ENCODE measurements at places on chromosomes 1 and 21. TPM values are rescaled to one million over a fixed set of nuclear protein-coding genes. Genes with fewer than 3 reads are reported as not detected.

DNA sequence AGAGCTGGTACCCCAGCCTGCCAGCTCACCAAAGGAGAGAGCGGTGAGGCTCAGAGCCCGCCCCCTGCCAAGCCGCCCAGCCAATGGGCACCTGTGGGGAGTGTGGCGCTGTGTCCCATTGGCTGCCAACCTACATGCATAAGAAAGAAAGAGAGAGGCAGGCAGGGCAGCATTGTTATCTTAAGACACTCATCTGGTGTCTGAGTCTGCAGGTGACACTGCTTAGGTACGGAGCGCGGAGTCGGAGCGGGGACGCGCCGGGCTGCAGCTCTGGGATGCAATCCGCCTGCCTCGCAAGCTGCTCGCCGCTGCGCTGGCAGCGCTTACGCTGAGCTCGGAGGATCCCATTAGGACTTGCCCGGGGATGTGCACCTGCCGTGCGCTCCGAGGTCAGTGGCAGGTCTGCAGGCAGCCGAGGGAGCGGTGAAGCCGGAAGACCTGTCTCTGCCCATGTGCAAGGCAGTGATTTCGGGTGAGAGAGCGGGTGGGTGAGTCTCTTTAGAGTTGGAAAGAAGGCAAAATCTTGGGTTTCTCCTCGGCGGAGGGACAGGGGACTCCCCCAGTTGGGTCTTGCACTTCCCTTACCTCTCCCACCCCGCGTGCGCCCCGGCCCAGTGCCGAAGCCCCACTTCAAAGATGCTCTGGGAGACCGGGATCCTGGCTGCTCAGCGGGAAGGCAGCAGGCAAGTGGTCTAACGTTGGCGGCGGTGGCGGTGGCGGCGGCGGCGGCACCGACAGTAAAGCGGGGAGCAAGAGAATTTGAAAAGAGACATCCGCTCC lies at the start of gene BRINP2:
TSS of gene BRINP2 (plus strand) at position 203 of the 780 bp plus-strand sequence. CDS start 58,919 bp downstream, outside the sequence.
- DNase-seq: peak; percentile 83
- no peaks in the 10 kb centered on the region for H3K36me3 ChIP-seq
- peak within 1 kb of the TSS; percentile 18 for H3K4me3 ChIP-seq
- H3K27ac ChIP-seq: no peak within 1 kb of the TSS
- H3K27me3 ChIP-seq: peaks cover 3% of the 10 kb centered on the region

- H3K4me1 ChIP-seq: peaks cover 11% of the 10 kb centered on the region
- no peak overlapping the region for H3K27ac ChIP-seq
- DNase-seq: peak; percentile 77
- H3K27me3 ChIP-seq: no peaks in the 10 kb centered on the region
These were observed 25.6 kb downstream of the LDLRAP1 start for GRCh38 chr1:25568834-25569596.

GRCh38 chr1:100187912-100188311 lies 9.9 kb upstream of the LRRC39 start:
- H3K27me3 ChIP-seq: no peaks in the 10 kb centered on the region
- H3K27ac ChIP-seq: peak overlapping the region; percentile 87
- no peak overlapping the region for H3K4me3 ChIP-seq
- peaks cover 26% of the 10 kb centered on the region for H3K4me1 ChIP-seq
- DNase-seq: peak; percentile 93

DNA sequence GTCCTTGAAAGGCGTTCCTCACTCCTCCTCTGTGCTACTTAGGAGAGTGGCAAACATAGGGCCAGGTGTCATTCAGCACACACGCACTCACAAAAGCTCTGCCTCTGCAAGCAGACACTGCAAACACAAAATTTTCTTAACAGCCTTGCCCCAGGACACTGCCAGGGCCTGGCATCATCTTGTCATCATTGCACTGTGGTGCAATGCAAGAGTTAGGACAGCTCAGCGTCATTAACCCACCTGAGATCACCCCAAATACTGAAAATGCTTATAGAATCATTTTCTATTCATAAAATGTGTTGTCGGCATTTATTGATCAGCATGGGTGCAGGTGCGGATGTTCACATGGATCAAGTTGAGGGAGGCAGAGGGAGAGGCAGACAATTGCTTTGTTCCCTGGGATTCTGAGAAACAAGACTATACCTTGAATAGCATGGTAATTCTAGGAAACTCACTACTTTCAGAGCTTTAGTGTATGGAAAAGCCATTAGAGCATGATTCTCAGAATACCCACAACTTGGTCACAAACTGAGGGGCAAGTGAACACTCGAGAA lies 3.0 kb downstream of the ADAM30 start:
- H3K36me3 ChIP-seq: no peaks in the 10 kb centered on the region
- no peak for DNase-seq
- peaks cover 5% of the 10 kb centered on the region for H3K27me3 ChIP-seq
- no peak overlapping the region for H3K27ac ChIP-seq

- H3K27ac ChIP-seq: no peak overlapping the region
- DNase-seq: no peak
- no peak overlapping the region for H3K4me3 ChIP-seq
These were observed 70.5 kb upstream of the RUNX1 start for GRCh38 chr21:35119501-35120047.

DNA sequence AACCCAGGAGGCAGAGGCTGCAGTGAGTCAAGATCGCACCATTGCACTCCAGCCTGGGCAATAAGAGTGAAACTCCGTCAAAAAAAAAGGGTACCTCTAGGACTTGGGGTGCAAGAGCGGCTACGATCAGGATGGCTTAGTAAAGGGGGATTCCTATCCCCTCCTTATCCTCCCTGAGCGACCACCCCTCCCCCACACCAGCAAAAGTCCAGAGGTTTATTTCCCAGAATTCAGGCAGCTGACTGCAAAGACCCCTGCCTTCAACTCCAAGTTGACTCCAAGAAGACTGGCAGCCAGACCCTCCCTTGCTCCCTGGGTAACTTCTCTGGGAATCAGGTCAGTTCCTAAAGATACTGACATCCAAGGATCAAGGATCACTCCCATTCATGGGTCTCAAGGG lies 12.4 kb upstream of the PRDM16 start:
- H3K27me3 ChIP-seq: peaks cover 22% of the 10 kb centered on the region
- H3K27ac ChIP-seq: no peak overlapping the region
- H3K36me3 ChIP-seq: no peaks in the 10 kb centered on the region
- no peak for DNase-seq
- H3K4me3 ChIP-seq: no peak overlapping the region

- no peaks in the 10 kb centered on the region for H3K27me3 ChIP-seq
- no peak overlapping the region for H3K27ac ChIP-seq
- DNase-seq: no peak
- no peaks in the 10 kb centered on the region for H3K4me1 ChIP-seq
- no peak overlapping the region for H3K4me3 ChIP-seq
These were observed 96.9 kb downstream of the SMYD2 start for GRCh38 chr1:214377886-214378285.

DNA sequence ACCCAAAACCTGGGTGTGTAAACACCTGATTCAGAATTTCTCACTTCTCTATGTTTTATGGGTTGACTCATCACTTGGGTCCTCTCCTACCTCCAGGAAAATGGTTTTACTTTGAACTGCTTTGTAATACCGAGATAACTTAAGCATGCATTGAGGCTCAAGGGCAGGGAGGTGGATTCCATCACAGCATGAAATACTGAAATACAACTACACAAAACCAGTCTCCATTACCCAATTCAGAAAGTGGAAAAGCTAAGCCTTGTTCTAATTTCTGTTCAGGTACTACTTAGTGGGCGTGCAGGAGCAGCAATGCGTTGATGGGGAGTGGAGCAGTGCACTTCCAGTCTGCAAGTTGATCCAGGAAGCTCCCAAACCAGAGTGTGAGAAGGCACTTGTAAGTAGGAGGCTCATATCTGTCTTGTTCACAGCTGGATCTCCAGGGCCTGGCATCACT lies 6.1 kb upstream of the C4BPA start:
- H3K4me1 ChIP-seq: no peaks in the 10 kb centered on the region
- H3K36me3 ChIP-seq: no peaks in the 10 kb centered on the region
- no peak overlapping the region for H3K4me3 ChIP-seq
- no peak overlapping the region for H3K27ac ChIP-seq
- no peak for DNase-seq
- no peaks in the 10 kb centered on the region for H3K27me3 ChIP-seq

GRCh38 chr1:163796394-163796821 lies 474.7 kb downstream of the NUF2 start:
- no peaks in the 10 kb centered on the region for H3K4me1 ChIP-seq
- no peaks in the 10 kb centered on the region for H3K27me3 ChIP-seq
- H3K36me3 ChIP-seq: no peaks in the 10 kb centered on the region
- no peak for DNase-seq
- H3K4me3 ChIP-seq: no peak overlapping the region

- H3K36me3 ChIP-seq: no peaks in the 10 kb centered on the region
- no peak overlapping the region for H3K27ac ChIP-seq
- DNase-seq: no peak
- no peaks in the 10 kb centered on the region for H3K4me1 ChIP-seq
- H3K4me3 ChIP-seq: no peak overlapping the region
These were observed 182.1 kb downstream of the MRPL39 start for GRCh38 chr21:25425156-25425555.

DNA sequence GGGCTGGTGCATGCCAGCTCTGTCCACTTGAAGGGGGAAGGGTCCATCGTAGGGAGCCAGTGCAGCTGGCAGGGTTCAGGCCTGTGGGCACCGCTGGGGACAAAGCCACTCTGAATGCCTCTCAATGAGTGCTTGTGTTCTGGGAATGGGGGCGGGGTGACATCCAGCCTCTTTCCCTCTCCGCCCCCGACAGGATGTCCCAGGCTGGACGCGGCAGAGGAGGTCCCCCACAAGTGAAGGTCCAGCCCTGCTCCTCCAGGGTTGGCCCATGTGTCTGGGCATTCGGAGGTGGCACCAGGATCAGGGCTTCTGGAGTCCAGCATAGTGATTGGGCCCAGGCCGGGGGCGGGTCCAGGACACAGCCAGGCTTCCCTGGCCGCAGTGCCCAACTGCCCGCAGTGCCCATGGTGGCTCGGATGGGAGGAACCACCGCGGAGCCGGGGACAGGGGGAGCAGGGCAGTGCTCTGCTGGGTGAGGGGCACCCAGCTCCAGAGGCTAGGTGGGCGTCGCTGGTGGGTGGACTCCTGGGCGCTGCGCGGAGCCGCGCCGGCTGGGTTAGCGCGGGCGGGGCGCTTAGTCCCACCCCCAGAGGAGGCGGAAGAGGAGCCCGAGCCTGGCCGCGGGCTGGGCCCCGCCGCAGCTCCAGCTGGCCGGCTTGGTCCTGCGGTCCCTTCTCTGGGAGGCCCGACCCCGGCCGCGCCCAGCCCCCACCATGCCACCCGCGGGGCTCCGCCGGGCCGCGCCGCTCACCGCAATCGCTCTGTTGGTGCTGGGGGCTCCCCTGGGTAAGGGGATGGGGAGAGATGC lies at the start of gene SHISA4:
TSS of gene SHISA4 (plus strand) at position 617 of the 808 bp plus-strand sequence. CDS start at position 714, 97 bp downstream.
- no peaks in the 10 kb centered on the region for H3K36me3 ChIP-seq
- H3K4me3 ChIP-seq: peak within 1 kb of the TSS; percentile 60
- peak within 1 kb of the TSS; percentile 71 for H3K27ac ChIP-seq
- H3K27me3 ChIP-seq: no peaks in the 10 kb centered on the region
- peak; percentile 89 for DNase-seq
- peaks cover 61% of the 10 kb centered on the region for H3K4me1 ChIP-seq

DNA sequence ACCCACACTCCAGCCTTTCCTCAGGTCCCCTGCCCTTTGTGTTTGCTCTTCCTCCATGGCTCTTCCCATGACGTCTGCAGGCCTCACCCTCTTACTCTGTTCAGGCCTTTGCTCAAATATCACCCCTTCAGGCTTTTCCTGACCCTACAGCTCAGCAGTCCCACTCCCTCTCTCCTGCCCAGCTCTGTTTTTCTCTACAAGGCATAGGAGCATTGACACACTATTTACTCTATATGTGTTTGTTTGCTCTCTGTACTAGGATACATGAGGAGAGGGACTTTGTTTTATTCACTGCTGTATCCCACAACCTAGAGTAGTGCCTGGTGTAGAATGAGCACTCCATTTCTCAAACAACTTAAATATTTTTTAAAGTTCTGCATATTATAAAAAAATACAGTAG lies 107.4 kb upstream of the COA6 start:
- H3K4me3 ChIP-seq: no peak overlapping the region
- no peaks in the 10 kb centered on the region for H3K4me1 ChIP-seq
- H3K27ac ChIP-seq: no peak overlapping the region
- H3K27me3 ChIP-seq: no peaks in the 10 kb centered on the region
- no peak for DNase-seq

GRCh38 chr1:78678324-78678723 lies 28.7 kb downstream of the IFI44 start:
- no peaks in the 10 kb centered on the region for H3K4me1 ChIP-seq
- no peaks in the 10 kb centered on the region for H3K27me3 ChIP-seq
- H3K36me3 ChIP-seq: no peaks in the 10 kb centered on the region
- no peak overlapping the region for H3K4me3 ChIP-seq

GRCh38 chr1:2919841-2920240 lies 101.4 kb upstream of the ACTRT2 start:
- H3K27me3 ChIP-seq: peaks cover 3% of the 10 kb centered on the region
- no peak overlapping the region for H3K27ac ChIP-seq
- H3K36me3 ChIP-seq: no peaks in the 10 kb centered on the region

- H3K4me3 ChIP-seq: no peak overlapping the region
- H3K4me1 ChIP-seq: no peaks in the 10 kb centered on the region
- no peaks in the 10 kb centered on the region for H3K36me3 ChIP-seq
- DNase-seq: no peak
- no peaks in the 10 kb centered on the region for H3K27me3 ChIP-seq
These were observed 44.0 kb downstream of the TBX15 start for GRCh38 chr1:118944133-118944532.

GRCh38 chr1:172970186-172970585 lies 80.6 kb downstream of the TNFSF18 start:
- no peak for DNase-seq
- H3K36me3 ChIP-seq: no peaks in the 10 kb centered on the region
- H3K27me3 ChIP-seq: no peaks in the 10 kb centered on the region

- peak; percentile 25 for DNase-seq
- no peaks in the 10 kb centered on the region for H3K4me1 ChIP-seq
- peaks cover 6% of the 10 kb centered on the region for H3K27me3 ChIP-seq
- H3K36me3 ChIP-seq: no peaks in the 10 kb centered on the region
These were observed 4.0 kb upstream of the KCNA10 start for GRCh38 chr1:110523011-110523410.

DNA sequence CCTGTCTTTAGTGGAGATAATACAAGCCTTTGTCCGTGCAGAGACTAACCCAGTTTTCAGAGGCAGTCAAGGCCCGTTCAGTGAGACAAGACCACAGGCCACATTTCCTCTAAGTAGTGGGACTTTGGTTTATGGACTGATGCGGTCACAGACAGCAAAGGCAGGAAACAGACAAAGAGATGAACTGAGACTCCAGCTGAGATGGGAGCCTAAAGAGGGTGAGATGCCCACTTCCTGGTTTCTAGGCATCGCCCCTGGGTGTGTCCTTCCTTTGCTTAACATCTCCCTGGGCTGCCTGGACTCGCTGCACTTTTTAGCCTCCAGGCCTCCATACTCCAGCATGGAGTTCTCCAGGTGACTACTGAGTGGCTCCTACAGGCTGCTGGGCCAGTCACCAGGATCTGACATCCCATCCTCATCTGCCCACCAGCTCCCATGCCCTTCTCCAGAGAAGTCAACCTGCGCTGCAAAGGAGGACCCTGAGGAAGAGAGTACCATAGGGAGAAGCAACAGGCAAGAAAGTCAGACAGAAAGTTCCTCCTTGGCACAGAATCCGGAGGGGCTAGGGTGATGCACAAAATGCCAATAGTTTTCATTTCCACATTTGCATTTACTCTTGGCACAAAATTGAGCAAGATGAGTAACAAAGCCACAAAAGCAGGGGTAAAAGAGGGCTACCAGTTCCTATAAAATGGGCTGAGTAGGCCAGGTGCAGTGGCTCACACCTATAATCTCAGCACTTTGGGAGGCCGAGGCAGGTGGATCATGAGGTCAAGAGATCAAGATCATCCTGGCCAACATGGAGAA lies 15.1 kb downstream of the THEMIS2 start:
- H3K27me3 ChIP-seq: no peaks in the 10 kb centered on the region
- H3K36me3 ChIP-seq: no peaks in the 10 kb centered on the region
- no peak for DNase-seq
- H3K4me3 ChIP-seq: no peak overlapping the region

GREM2 gene
- 0.55 TPM for total RNA-seq

C1QTNF12 gene
- total RNA-seq: 0.28 TPM

CD101 gene
- 2.5 TPM for total RNA-seq

SLC35D1 gene
- 12.2 TPM for total RNA-seq

PLEKHG5 gene
- total RNA-seq: 14.0 TPM

SLC45A3 gene
- total RNA-seq: 8.1 TPM

RGS4 gene
- total RNA-seq: 30.7 TPM

LORICRIN gene
- not detected for total RNA-seq
